Lung microvascular endothelial cell (primary cell): ENCODE measurements at places on chromosomes 7 and 10. TPM values are rescaled to one million over a fixed set of nuclear protein-coding genes. Genes with fewer than 3 reads are reported as not detected.

LLCFC1 gene
- total RNA-seq: not detected in 2 replicates

- DNase-seq: peak; percentile 93
Measured at GRCh38 chr10:86872757-86873156, 84.7 kb downstream of the MMRN2 start.

LRRC61 gene
- 2.2 and 5.8 TPM in 2 replicates for total RNA-seq

SFR1 gene
- 3.4 and 4.1 TPM in 2 replicates for total RNA-seq

GRCh38 chr7:557558-557881, 37.9 kb upstream of the PDGFA start:
- no peak for DNase-seq

GRCh38 chr10:3471472-3471871, 298.9 kb upstream of the PITRM1 start:
- DNase-seq: no peak

GRCh38 chr10:77600640-77601039, 37.0 kb downstream of the KCNMA1 start:
- DNase-seq: no peak

GRCh38 chr10:22054961-22055360, 51.4 kb upstream of the DNAJC1 start:
- peak; percentile 26 for DNase-seq

NUDT13 gene
- 1.2 and 1.7 TPM in 2 replicates for total RNA-seq

DNA sequence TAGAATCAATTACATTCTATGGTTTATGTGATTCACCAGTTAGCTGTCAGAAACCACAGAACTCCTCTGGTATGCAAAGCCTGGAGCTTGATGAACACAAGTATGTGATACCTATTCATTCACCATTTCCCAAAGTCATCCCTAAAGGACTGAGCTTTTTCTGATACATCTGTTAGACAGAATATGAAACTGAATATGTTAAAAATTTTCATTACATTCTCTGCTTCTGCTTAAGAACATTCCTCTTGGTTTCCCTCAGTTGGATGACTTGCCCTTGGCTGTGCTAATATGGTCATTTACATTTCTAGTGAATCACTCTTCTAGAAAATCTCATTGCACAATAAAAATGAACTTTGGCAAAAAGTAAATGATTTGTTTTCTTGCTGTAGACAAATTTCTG, 10.8 kb upstream of the PON1 start:
- no peak for DNase-seq

- no peak for DNase-seq
Measured at GRCh38 chr7:27665531-27665930, 2.8 kb upstream of the HIBADH start.

PGAM1 gene
- total RNA-seq: 209 and 215 TPM in 2 replicates

- DNase-seq: peak; percentile 23
Measured at GRCh38 chr10:100004805-100005510, 4.8 kb downstream of the DNMBP start.

ADAM12 gene
- 0.20 and 0.65 TPM in 2 replicates for total RNA-seq

DNA sequence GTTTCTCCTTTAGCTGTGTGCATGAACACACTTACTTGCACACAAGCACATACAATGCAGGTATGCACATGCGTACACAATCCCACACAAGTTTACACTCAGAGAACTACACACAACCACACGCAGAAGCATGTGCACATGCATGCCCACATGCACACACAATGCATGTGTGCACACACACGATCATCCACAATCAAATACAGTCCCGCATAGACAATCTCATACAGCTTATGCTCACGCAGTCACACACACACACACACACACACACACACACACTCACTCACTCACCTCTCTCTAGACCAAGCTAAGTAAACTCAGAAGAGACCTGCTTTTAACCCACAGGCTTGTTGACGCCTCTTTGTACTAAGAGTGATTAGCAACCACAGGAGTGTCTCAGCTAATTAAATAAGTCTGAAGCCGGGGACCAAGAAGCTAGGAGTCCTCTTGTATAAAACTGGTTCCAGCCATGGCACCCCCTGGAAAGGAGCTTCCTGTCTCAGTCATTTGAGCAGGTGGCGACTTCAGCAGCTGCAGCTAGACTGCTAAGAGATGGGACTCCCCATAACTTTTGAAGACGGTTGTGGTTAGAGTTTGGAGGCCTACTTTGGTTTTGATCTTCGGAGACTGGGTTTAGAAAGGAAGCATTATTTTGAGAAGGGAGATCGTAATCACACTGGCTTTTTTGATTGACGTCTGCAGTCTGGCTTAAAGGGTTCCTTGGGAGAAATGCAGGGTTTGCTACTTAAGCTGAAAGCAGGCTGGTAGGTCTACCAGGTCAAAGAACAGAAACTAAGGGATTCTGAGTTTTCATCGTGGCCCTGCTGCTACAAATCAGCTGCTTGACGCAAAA, 82.3 kb upstream of the ADRB1 start:
- no peak for DNase-seq

DNA sequence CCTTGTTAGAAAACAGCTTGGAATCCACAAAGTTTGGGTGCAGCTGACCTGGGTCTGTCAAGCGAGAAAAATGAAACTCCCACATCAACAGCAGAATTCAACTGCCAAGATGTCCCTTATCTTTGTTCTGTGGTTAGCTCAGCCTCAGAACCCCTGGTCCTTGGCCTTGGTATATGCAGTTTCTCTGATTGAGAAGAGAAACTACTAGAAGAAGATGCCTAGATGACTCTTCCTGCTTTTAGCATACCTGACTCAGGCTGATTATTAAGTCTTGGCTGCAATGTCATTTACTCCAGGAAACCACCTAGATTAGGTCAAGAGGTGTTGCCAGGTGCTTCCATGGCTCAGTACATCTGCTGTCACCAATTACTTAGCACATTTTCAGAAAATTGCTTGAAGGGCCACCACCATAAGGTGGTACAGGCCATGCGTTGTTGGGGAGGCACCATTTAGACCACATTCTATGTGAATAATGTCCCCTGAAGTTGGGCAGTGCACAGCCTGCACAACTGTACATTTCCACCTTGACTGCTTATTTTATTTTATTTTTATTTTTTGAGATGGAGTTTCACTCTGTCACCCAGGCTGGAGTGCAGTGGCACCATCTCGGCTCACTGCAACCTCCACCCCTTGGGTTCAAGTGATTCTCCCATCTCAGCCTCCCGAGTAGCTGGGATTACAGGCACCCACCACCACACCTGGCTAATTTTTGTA, 59.4 kb upstream of the ZNF438 start:
- DNase-seq: no peak

- DNase-seq: no peak
Measured at GRCh38 chr7:106959753-106960152, 84.8 kb upstream of the PRKAR2B start.

ITGA8 gene
- total RNA-seq: 0.79 and 1.5 TPM in 2 replicates

PKD2L1 gene
- total RNA-seq: not detected in 2 replicates

- no peak for DNase-seq
Measured at GRCh38 chr10:5897504-5897903, 7.5 kb downstream of the FBH1 start.

PIK3CG gene
- 2.6 and 3.5 TPM in 2 replicates for total RNA-seq

- DNase-seq: no peak
Measured at GRCh38 chr7:93364806-93365205, 132.6 kb downstream of the VPS50 start.

DNA sequence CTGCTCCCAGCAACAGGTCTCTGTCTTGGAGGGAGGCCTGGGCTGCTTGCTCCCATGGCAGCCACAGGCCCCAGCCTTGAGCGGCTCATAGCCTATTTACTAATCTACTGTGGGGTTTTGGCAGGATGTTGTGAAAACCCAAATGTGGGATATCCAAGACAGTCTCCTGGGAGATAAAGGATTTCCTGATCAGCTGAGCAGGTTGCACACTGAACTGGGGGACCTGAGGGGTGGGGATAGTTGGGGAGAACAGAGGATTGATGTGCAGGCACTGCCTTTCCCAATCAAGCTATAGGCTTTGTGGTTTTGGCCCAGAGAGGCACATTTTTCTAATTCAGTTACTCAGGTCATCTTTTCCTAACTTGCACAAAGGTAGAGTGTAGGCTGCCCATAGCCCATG, 92.6 kb downstream of the SH2D4B start:
- no peak for DNase-seq

GALNT17 gene
- not detected in 2 replicates for total RNA-seq

GRCh38 chr10:5698062-5698461, 13.4 kb downstream of the TASOR2 start:
- DNase-seq: no peak

NEURL1 gene
- total RNA-seq: not detected in 2 replicates

DNA sequence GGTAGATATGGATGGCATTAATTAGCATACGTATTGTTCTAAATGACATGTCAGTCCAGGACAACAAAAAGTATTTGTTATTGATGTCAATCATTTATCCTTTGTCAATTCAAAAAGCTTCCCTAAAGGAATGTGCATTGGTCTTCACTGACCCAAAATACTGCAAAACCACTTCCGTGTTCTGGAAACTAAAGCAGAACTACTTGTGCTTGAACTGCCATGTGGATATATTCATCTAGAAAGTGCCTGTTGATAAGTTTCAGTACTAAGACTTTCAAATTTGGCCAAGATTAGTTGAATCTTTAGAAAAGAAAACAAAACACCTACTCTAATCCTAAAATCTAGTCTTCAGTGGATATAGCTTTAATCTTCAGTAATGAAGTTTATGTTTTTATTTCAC, 242.1 kb upstream of the PPP1R3A start:
- DNase-seq: no peak

- no peak for DNase-seq
Measured at GRCh38 chr7:44279286-44279685, 46.1 kb downstream of the CAMK2B start.

GRM3 gene
- not detected in 2 replicates for total RNA-seq

ASZ1 gene
- not detected in 2 replicates for total RNA-seq

- no peak for DNase-seq
Measured at GRCh38 chr7:33862946-33863814, 42.2 kb upstream of the BMPER start.

- no peak for DNase-seq
Measured at GRCh38 chr10:128568990-128569945, 443.0 kb upstream of the MKI67 start.

DNA sequence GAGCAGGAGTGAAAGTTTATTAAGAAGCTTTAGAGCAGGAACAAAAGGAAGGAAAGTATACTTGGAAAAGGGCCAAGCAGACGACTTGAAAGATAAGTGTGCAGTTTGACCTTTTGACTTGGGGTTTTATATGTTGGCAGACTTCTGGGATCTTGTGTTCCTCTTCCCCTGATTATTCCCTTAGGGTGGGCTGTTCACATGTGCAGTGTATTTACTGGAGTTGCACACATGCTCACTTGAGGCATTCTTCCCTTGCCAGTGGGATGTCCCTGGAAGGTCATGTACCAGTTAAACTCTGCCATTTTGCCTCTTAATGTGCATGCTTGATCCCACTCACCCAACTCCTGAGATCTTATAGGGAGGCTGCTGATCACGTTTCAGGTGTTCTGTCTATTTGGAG, 23.4 kb upstream of the ARHGAP12 start:
- DNase-seq: no peak

NXPH1 gene
- not detected in 2 replicates for total RNA-seq

DNA sequence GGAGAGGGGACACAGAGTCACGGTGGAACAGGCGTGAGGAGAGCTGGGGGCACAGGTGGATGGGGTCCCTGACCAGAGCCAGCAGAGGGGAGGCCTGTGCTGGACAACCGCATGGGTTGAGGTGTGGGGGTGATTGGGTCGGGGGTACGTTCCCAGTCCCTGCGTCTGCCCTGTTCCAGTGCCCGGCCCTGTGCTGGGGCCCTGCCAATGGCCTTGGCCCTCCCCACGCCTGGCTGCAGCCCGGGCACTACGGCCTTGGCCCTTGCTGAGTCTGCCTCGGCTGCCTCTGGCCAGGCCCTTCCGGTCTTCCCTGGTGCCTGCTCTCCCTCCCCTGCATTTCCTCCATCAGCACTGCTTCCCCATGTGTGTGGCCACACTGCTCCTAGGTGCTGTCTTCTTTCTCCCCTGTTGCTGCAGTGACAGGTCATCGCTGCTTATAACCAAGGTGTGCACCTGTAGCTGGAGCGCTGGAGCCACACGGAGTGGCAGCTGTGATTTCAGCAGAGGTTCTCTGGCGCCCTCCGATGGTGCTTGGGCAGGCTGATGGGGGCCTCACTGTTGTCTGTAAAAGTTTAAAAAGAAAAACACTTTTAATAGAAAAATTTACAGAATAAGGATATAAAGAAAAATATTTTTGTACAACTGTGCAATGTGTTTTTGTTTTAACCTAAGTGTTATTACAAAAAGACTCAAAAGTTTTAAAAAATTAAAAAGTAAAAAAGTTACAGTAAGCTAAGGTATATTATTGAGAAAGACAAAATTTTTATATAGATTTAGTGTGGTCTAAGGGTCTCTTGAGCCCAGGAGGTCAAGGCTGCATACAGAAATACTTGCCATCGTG, 45.2 kb upstream of the BHLHA15 start:
- DNase-seq: peak; percentile 64

DNA sequence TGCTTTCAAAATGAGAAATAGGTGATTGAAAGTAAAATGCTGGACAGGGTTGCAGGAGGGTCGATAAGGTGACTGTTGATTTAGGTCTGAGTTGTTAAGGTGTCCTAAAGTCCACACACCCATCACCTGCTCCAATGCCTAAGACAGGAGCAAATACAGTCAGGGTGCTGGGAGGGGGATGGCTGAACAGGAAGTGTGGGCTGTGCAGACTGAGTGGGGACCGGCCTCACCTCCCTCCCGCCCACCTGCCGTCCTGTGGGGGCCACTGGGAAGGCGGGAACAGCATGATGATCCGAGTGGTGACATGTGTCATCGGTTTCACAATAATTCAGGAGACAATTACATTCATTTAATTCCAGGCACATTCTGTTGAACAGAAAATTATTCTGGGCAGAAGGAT, 260.8 kb downstream of the DNAJB6 start:
- no peak for DNase-seq
